Ureter (tissue), 1 donor: ENCODE measurements at places on chromosomes 2 and 18.

GRCh38 chr2:177909962-177910361, 162.6 kb downstream of the PDE11A start:
- DNase-seq: no peak

- DNase-seq: no peak
These were observed 21.6 kb downstream of the HAT1 start for GRCh38 chr2:171943869-171944268.

GRCh38 chr2:61853086-61853846, 594 bp downstream of the FAM161A start:
- DNase-seq: peak; percentile 60

GRCh38 chr2:10985260-10985659, 73.5 kb downstream of the KCNF1 start:
- no peak for DNase-seq

DNA sequence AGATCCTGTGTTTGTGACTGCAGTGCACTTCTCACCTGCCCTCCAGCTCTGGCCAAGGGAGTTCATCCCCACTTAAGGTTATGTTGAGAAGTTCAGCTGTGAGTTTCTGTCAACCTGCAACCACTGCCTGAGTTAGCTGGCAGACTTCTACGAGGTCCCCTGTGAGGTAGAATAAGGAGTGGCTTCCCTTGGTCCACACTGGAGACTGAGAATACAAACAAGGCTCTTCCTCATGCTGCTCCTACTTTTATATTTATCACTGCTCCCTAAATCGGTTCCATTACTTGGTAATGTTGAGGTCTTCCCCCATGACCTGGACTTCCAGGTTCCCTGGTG, 353.2 kb upstream of the CWC22 start:
- DNase-seq: no peak
